NCI-H1417 (cell line): ENCODE measurements at places on chromosomes 5 and 9.

- no peak for DNase-seq
Measured at GRCh38 chr9:97848215-97848479, 4.9 kb upstream of the FOXE1 start.

DNA sequence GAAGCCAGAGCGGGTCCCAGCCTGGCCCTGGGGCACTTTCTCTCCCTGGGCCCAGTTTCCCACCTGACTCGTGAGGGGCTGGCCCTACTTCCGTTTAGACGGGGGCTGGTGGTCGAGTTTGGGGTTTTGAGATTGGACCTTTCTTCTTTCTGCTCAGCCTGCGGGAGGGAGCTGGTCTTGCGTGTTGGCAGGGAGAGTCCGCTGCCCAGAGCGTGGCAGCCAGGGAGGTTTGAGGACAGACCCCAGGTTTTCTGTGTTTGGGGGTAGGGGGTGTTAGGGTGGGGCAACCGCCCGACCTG, 6.0 kb upstream of the PITX1 start:
- no peak for DNase-seq

- DNase-seq, result no peak
Measured at GRCh38 chr5:42499016-42499415, 75.8 kb downstream of the GHR start.

DNA sequence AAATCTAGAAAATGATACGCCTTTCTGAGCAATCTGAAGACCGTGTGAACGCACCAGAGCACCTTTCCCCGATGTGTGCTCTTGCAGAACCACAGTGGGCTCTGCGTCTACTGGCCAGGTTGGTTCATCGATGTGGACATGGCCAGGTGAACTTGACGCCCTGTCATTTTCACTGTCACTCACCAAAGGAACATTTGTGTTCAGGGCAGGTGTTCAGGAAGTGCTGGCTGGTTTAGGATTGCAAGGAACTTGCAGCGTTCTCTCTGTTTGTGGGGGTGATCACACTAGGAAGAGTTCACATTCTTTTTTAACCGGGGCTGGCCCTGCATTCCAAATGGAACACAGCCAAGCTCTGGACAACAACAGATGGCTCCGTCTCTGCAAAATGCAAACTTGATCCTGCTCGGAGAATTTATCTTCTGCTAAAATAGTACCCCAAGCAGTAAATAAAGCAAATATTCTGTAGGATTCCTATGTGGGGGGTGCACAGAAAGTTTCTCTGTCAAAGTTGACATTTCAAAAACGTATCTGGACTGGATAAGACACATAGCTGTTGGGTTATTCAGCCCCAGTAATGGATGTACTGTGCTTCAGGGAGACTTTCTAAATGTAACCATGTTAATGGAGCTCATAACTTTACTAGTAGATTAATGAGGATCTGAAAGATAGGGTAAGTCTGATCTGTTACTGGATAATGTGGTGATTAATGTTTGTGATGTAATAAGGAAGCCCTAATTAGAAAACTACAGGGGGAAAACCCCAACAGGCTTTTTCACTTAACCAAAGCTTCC, 45.7 kb upstream of the FANCC start:
- DNase-seq, result peak; percentile 32

- no peak for DNase-seq
Measured at GRCh38 chr9:128192601-128193371, 1.4 kb upstream of the CIZ1 start.

- no peak for DNase-seq
Measured at GRCh38 chr5:143131972-143132371, 271.5 kb downstream of the NR3C1 start.
